ENCODE measurements at places on chromosomes 5 and 9.

GRCh38 chr5:94243612-94244011, 374.8 kb downstream of the KIAA0825 start:
- no peak for DNase-seq

DNA sequence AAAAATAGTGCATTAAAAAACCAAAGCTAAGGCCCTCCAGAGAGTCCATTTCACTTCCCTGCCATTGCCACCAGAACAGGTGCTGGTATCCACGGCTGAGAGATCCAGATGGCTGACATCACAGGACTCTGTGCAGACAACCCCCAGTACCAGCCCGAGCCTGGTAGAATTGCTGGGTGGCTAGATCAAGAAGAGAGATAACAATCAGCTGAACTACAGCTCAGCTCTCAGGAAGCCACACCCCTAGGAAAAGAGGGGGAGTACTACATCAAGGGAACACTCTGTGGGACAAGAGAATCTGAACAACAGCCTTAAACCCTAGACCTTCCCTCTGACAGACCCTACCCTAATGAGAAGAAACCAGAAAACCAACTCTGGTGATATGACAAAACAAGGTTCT, 73.8 kb upstream of the SLIT3 start:
- DNase-seq: no peak

DNA sequence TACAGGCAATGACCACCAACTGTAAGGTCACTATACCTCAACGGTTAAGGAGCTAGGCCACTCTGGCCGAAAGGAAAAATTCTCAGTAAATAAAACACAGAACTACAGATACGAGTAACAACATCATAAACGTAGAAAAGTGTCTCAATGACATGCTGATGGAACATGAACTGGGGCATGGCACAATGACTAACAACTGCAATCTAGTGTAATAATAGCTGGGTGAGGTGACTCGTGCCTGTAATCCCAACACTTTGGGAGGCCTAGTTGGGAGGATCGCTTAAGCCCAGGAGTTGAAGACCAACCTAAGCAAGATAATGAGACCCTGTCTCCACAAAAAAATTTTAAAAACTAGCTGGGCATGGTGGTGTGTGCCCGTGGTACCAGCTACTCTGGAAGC, 9.8 kb upstream of the RAPGEF6 start:
- no peak for DNase-seq

- DNase-seq: no peak
Measured at GRCh38 chr9:85984457-85984856, 43.5 kb downstream of the NAA35 start.

GRCh38 chr5:135535420-135535819, 344 bp downstream of the NEUROG1 start:
- no peak for DNase-seq

DNA sequence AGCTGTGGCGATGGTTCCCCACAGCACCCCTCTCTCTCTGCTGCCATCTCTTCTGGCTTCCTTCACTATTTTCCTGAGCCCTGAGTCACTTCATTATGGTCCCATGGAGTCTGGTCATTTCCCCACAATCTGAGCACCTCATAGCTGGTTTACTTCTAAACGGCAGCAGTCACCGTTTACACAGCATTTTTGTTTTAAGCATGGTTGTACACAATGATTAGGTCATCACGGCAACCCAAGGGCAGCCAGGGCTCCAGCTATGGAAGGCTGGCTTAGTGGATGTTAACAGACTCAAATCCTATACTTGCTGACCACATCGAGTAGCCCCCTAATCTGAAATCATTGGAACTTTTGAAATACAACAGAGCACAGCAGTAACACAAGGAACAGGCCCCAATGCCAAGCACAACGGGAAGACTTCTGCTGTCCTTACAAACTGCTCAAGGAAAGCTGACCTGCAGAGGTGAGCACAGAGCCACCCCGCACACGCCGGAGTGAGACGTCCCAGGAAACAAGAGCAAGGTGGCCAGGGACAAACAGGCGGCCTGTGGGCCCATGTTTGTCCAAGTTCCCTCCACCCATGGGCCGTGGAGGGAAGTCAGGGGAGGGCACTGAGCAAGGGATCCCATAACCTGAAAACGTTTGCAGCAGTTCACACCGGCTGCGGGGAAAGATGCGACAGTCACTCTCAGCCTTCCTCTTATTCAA, 22.9 kb downstream of the CAMSAP1 start:
- DNase-seq: no peak

DNA sequence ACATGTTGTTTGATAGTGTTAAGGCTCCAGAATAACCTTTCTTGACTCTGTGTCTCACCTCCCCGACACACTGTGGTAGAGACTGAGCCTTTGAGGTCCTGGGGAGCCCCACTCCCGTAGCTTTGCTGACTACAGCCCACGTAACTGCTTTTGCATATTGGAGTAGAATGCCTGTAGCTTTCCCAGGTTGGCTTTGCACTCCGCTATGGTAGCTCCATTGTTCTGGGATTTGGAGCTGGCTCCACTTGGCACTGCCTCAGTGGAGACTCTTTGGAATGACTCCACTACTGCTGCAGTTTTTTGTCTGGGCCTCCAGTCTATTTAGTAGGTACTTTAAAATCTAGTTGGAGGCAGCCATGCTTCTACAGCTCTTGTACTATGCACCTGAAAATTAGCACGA, 56.2 kb upstream of the ANXA1 start:
- DNase-seq: no peak

- DNase-seq: no peak
Measured at GRCh38 chr5:169367861-169368260, 66.9 kb upstream of the SLIT3 start.
